ENCODE measurements at places on chromosomes 4 and X.

- peak; percentile 36 for DNase-seq
Measured at GRCh38 chrX:71533851-71534561, 1.1 kb downstream of the OGT start.

- DNase-seq: no peak
Measured at GRCh38 chrX:1182211-1182610, 30.2 kb downstream of the CRLF2 start.

GRCh38 chrX:11579636-11580600 is 85.8 kb downstream of the ARHGAP6 start:
- DNase-seq: no peak

DNA sequence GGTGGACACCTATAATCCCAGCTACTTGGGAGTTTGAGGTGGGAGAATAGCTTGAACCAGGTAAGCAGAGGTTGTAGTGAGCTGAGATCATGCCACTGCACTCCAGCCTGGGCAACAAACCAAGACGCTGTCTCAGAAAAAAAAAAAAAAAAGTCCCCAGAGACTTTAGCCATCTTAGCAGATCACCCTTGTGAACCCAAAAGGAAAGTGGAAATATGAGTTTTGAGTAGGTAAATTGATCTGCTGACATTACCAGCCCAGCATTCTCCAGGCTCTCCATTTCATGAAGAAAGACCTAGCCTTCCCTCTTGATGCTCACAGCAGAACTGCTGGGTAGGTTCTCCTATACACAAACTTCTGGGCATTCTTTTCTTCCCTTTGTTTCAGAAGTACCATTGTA is 24.5 kb upstream of the HNRNPD start:
- DNase-seq: no peak

- no peak for DNase-seq
Measured at GRCh38 chr4:4333265-4333706, 43.2 kb downstream of the ZBTB49 start.

GRCh38 chr4:57443308-57443707 is 333.1 kb upstream of the IGFBP7 start:
- no peak for DNase-seq

- DNase-seq: no peak
Measured at GRCh38 chr4:2320152-2320551, 58.2 kb upstream of the MXD4 start.

- no peak for DNase-seq
Measured at GRCh38 chrX:776061-776460, 145.5 kb downstream of the SHOX start.

GRCh38 chr4:54120518-54120917 is 20.6 kb downstream of the GSX2 start:
- DNase-seq: no peak

DNA sequence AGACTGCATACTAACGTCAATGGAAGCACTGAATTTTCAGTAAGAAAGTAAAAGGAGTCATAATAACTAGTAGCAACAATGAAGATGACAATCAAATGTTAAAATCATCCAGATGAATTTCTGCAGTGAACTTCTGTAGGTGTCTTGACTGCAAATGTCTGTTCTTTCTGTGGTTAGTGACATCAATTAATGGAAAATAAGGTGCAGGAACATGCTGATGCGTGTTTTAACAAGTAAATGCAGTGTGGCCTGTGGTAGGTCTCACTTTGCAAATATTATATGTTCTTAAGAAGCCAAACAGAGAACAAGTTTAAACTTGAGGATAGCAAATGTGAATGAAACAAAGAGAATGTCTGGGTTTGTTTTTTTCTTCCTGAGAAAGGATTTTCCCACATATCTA is 2.6 kb upstream of the DTHD1 start:
- no peak for DNase-seq

GRCh38 chr4:107837776-107838618 is 13.3 kb downstream of the SGMS2 start:
- DNase-seq: no peak

GRCh38 chr4:168679819-168680218 is 183.0 kb downstream of the PALLD start:
- no peak for DNase-seq

DNA sequence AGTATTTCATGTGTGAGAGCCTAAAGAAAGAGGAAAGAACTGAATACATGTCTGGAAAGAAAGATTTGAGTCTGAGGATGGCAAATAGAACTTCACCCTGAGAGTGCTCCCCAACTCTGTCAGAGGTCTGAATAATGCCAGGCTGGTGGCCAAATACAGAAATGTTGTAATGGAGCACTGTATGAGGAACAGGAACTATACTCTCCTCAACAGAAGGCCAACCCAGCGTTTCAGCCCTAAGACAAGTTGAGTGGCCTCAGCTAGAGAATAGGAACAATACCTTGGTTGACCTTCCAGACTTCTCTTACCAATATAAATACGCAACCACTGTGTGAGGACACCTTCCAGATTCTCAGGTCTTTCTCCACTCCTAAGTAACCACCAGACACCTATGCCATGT is 94.5 kb upstream of the STIM2 start:
- no peak for DNase-seq

GRCh38 chr4:135197641-135198040 is 996.1 kb upstream of the PABPC4L start:
- no peak for DNase-seq

All from stimulated activated CD8-positive, alpha-beta memory T cell treated with anti-CD3 and anti-CD28 coated beads, Interleukin-2, amount 100 ng/mL, for 1 hour (primary cell).